ENCODE measurements at places on chromosomes 16 and 17. TPM values are rescaled to one million over a fixed set of nuclear protein-coding genes. Genes with fewer than 3 reads are reported as not detected.

Gene CDH11
- 176 TPM for total RNA-seq

Gene TNFSF12
- 75.7 TPM for total RNA-seq

DNA sequence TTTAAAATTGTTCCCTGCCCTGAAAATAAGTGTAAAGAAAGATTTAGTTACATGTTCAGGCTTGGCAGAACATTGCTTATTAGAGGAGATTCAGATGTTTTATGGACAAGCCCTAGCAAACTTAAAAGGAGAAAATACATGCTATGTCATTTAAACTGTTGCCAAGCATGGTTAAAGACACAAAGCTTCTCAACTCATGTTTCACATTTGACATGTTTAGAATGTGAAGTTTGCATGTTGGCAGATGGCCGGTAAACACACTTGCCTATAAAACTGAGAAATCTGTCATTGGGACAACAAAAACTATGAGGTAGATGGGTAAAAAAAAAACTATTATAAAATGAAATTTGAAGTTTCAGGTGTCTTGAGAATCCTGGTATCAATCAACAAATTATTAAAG, 5.8 kb downstream of the KRTAP29-1 start:
- H3K4me1 ChIP-seq, result no peaks in the 10 kb centered on the region
- H3K36me3 ChIP-seq, result no peaks in the 10 kb centered on the region
- no peak overlapping the region for H3K27ac ChIP-seq
- DNase-seq, result no peak

DNA sequence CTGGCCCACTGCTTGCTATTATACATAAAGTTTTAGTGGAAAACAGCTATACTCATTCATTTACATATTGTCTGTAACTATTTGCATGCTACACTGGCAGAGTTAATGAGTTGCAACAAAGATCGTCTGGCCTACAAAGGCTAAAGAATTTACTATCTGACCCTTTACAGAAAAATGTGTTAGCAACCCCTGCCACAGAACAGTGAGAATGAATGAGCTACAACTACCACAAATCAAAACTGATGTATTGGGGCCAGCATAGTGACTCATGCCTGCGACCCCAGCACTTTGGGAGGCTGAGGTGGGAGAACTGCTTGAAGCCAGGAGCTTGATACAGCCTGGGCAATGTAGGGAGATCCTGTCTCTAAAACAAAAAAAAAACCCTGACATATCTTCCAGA, 92.7 kb downstream of the MYH11 start:
- H3K36me3 ChIP-seq, result no peaks in the 10 kb centered on the region
- no peaks in the 10 kb centered on the region for H3K27me3 ChIP-seq
- no peak overlapping the region for H3K27ac ChIP-seq
- H3K4me3 ChIP-seq, result no peak overlapping the region

Gene FN3K
- 27.4 TPM for total RNA-seq

DNA sequence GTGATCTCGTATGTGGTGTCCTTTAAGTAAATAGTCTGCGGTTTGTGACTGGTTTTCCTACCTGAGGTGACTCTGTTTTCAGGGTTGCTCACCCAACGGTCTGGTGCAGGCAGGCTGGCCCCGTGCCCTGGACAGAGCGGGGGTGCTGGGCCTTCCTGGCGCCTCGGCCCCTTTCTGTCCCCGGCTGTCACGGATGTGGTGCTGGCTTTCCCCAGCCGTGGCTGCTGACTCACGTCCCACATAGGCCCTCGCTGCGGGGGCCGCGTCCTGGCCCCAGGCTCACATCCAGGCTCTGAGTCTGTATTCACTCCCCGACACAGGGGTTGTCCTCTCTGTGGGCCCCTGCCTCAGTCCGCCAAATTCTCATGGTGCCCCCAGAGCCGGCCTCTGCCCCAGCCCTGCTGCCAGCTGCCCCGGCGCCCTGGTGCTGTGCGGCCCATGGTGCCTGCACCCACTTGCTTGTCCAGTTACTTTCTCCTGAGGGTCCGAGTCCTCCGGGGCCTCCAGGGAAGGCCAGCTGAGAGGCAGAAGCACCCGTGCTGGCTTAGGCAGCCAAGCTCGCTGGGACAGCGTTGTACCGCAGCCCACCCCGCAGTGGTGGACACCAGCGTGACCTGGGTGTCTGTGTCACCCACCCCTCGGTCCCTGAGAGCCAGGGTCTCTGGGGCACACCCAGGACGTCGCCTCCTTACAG, 5.9 kb downstream of the CHMP6 start:
- no peaks in the 10 kb centered on the region for H3K27me3 ChIP-seq
- H3K4me3 ChIP-seq, result no peak overlapping the region
- peaks cover 21% of the 10 kb centered on the region for H3K4me1 ChIP-seq
- DNase-seq, result no peak
- H3K27ac ChIP-seq, result no peak overlapping the region
- peaks cover 52% of the 10 kb centered on the region for H3K36me3 ChIP-seq

All from upper lobe of right lung (tissue), 1 donor.